ENCODE measurements at places on chromosomes 5 and 9. TPM values are rescaled to one million over a fixed set of nuclear protein-coding genes. Genes with fewer than 3 reads are reported as not detected.

The RNF38 gene
- 12.0 TPM for total RNA-seq

The NR4A3 gene
- 0.66 TPM for total RNA-seq

The ANKRD31 gene
- total RNA-seq = 1.5 TPM

The PAPPA gene
- total RNA-seq = not detected

DNA sequence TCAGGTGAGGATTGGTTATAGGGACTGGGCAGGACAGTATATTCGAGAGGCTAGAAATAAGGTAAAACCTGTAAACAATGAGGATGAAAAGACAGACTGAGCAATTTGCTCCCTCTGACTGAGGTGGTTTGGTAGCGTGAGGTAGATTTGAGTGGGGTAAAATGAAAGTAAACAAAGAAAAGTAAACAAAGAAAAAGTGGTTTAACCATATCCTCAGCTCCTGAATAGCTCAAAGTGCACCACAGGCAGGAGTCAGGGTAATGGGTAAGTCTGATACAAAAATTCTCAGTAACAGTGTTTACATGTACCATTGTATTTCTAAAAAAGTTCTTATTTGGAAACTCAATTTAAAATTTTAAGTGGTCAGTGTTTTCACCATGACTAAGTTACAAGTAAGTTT, 203.1 kb upstream of the ARRDC3 start:
- H3K27ac ChIP-seq = no peak overlapping the region
- peak overlapping the region; percentile 4 for H3K4me3 ChIP-seq
- no peaks in the 10 kb centered on the region for H3K27me3 ChIP-seq
- no peaks in the 10 kb centered on the region for H3K4me1 ChIP-seq

- no peaks in the 10 kb centered on the region for H3K4me1 ChIP-seq
- H3K27me3 ChIP-seq = no peaks in the 10 kb centered on the region
- no peak overlapping the region for H3K27ac ChIP-seq
- peak; percentile 72 for DNase-seq
- H3K4me3 ChIP-seq = no peak overlapping the region
- H3K36me3 ChIP-seq = peaks cover 54% of the 10 kb centered on the region
Observed at GRCh38 chr9:35736201-35736633, 3.8 kb downstream of the CREB3 start.

- H3K27me3 ChIP-seq = no peaks in the 10 kb centered on the region
- DNase-seq = no peak
- peak overlapping the region; percentile 10 for H3K27ac ChIP-seq
- peaks cover 6% of the 10 kb centered on the region for H3K36me3 ChIP-seq
Observed at GRCh38 chr5:67549947-67550346, 353.3 kb upstream of the CD180 start.

GRCh38 chr5:134451936-134452505, 40.3 kb upstream of the CDKN2AIPNL start:
- H3K27ac ChIP-seq = no peak overlapping the region
- H3K36me3 ChIP-seq = no peaks in the 10 kb centered on the region
- H3K4me3 ChIP-seq = no peak overlapping the region
- no peaks in the 10 kb centered on the region for H3K27me3 ChIP-seq

DNA sequence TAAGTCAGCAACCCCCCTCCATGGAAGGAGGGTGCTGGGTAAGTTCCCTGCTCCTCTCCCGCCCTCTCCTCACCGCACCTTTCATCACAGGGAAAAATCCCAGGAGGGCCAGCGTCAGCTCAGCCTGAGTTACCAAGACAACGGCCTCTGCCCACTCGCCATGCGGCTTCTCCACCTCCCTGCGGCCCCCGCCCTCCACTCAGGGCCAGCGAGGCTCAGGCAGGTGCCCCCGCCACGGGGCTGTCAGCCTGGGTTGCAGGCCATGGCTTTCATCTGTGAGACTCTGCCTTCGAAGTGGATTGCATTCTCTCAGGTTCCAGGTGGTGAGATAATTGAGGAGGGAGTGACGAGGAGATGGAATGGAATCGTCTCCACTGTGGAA, 27.2 kb upstream of the LAMC3 start:
- DNase-seq = no peak
- H3K36me3 ChIP-seq = no peaks in the 10 kb centered on the region
- H3K27ac ChIP-seq = no peak overlapping the region
- H3K27me3 ChIP-seq = peaks cover 72% of the 10 kb centered on the region
- H3K4me1 ChIP-seq = no peaks in the 10 kb centered on the region
- H3K4me3 ChIP-seq = no peak overlapping the region

GRCh38 chr5:72379936-72380335, 59.8 kb downstream of the PTCD2 start:
- H3K4me1 ChIP-seq = peaks cover 14% of the 10 kb centered on the region
- H3K27me3 ChIP-seq = no peaks in the 10 kb centered on the region
- no peaks in the 10 kb centered on the region for H3K36me3 ChIP-seq
- DNase-seq = no peak
- no peak overlapping the region for H3K27ac ChIP-seq

DNA sequence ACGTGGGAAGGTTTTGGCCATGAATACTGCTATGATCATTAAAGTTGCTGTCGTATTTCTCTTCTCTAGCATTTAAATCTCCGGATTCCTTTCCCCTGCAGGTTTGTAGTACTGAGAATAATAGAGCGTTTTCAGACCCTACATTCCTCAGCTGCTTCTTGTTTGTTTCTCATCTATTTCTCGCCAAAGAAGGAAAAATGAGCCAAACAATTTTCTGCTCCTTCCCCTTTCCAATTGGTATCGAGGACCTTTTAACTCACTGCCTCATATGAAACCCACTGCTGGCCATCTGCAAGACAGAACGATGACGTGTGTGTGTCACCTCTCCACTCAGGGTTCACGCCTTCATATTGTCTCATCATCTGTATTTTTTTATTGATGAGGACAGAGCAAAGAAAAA, 689.4 kb upstream of the WWC1 start:
- no peaks in the 10 kb centered on the region for H3K4me1 ChIP-seq
- no peak for DNase-seq
- no peak overlapping the region for H3K4me3 ChIP-seq
- H3K27ac ChIP-seq = no peak overlapping the region
- H3K27me3 ChIP-seq = no peaks in the 10 kb centered on the region

GRCh38 chr9:114697951-114698351, 16.0 kb upstream of the TEX48 start:
- no peaks in the 10 kb centered on the region for H3K27me3 ChIP-seq
- H3K4me1 ChIP-seq = peaks cover 9% of the 10 kb centered on the region
- H3K36me3 ChIP-seq = no peaks in the 10 kb centered on the region
- no peak for DNase-seq
- no peak overlapping the region for H3K4me3 ChIP-seq

GRCh38 chr9:31232485-31232884, 1152.0 kb upstream of the ACO1 start:
- no peak overlapping the region for H3K27ac ChIP-seq
- H3K27me3 ChIP-seq = no peaks in the 10 kb centered on the region
- no peaks in the 10 kb centered on the region for H3K4me1 ChIP-seq
- DNase-seq = no peak
- H3K36me3 ChIP-seq = no peaks in the 10 kb centered on the region
- H3K4me3 ChIP-seq = no peak overlapping the region

- H3K4me1 ChIP-seq = peaks cover 23% of the 10 kb centered on the region
- H3K27ac ChIP-seq = no peak overlapping the region
- no peaks in the 10 kb centered on the region for H3K36me3 ChIP-seq
- H3K27me3 ChIP-seq = no peaks in the 10 kb centered on the region
- no peak for DNase-seq
Observed at GRCh38 chr5:56305001-56305950, 72.1 kb upstream of the ANKRD55 start.

DNA sequence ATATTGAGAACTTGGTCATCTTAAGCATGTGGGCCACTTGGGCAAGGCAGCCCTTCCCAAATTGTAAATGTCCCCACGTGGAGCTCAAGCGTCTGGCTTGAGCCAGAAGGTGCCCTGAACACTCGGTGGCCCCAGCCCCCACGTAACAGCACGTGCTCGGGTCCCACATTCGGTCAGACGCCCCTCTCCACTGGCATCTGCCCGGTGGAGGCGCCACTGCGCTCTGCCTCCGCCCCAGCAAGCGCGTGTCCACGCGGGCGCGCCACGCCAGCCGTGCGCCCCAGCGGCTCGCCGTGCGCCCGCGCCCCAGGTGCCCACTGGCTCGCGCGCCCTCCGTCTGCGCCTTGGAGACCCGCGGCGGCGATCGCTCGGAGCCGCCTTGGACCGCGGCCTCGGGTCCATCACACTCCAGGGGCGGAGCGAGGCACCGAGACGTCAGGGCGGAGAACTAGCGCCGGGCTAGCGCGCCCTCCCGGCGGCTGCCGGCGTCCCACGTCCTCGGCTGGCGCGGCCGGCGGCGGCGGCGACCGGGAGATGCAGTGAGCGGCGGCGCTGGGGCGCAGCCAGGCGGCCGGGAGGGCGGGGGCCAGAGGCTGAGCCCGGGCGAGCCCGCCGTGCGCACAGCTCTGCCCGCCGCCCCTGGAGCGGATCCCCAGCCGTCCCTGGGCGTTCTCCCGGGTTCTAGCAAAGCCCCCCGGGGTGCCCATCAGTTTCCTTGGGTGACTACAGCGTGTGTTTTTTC, at the start of gene PALM2AKAP2:
PALM2AKAP2 (plus strand) TSS at position 488 of the 742 bp plus-strand sequence. CDS start 291 bp downstream, outside the sequence.
- H3K27ac ChIP-seq = no peak within 1 kb of the TSS
- H3K4me3 ChIP-seq = peak within 1 kb of the TSS; percentile 57
- peak; percentile 47 for DNase-seq
- peaks cover 60% of the 10 kb centered on the region for H3K27me3 ChIP-seq
- H3K36me3 ChIP-seq = no peaks in the 10 kb centered on the region

- no peak overlapping the region for H3K27ac ChIP-seq
- no peaks in the 10 kb centered on the region for H3K4me1 ChIP-seq
- no peaks in the 10 kb centered on the region for H3K36me3 ChIP-seq
- no peak overlapping the region for H3K4me3 ChIP-seq
Observed at GRCh38 chr9:99859243-99859980, 37.7 kb downstream of the NR4A3 start.

DNA sequence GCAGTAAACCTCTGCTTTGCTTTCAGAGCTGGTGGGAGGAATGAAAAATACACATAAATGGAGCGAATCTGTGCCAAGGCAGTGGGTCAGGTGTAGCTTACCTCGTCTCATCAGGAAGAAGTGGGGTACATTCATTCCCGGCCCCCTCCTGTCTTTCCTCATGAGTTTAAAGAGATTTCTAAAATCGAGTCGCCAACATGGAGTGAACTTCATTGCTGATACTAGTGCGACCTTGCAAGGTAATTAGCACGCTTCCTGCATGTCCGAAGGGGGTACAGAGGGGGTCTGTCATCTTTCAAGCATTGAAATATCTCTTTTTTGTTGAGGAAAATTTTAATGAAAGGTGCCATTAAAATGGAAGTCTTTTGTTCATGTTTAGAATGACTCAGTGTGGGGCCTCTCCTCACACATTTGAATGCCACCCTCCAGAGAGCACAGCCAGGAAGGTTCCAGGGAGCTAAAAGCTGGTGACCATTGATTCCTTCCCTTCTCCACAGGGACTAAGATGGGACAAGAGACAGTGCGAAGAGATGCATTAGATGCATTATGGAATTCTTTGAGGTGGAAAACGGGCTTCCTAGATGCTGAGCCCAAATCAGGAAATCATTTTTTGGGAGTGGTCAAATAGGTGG, 114.2 kb downstream of the IRX1 start:
- no peaks in the 10 kb centered on the region for H3K4me1 ChIP-seq
- DNase-seq = no peak
- no peaks in the 10 kb centered on the region for H3K36me3 ChIP-seq
- no peaks in the 10 kb centered on the region for H3K27me3 ChIP-seq

DNA sequence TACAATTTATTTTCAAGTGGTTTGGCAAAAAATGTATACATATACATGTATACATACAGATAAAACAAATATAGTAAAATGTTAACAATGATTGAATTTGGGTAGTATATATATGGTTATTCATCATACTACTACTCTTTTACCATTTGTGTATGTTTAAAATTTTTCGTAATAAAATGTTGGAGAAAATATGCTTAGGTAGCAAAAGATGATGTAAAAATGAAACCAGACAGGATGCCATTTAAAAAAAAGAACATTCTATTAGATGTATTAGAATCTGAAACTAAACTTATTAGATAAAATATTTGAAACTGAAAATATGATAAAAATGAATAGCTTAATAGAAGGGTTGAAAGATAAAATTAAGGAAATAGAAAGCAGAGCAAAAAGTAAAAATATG, 144.9 kb upstream of the FER start:
- no peak for DNase-seq
- H3K27me3 ChIP-seq = no peaks in the 10 kb centered on the region
- H3K27ac ChIP-seq = no peak overlapping the region
- no peaks in the 10 kb centered on the region for H3K36me3 ChIP-seq
- no peak overlapping the region for H3K4me3 ChIP-seq
- H3K4me1 ChIP-seq = no peaks in the 10 kb centered on the region

DNA sequence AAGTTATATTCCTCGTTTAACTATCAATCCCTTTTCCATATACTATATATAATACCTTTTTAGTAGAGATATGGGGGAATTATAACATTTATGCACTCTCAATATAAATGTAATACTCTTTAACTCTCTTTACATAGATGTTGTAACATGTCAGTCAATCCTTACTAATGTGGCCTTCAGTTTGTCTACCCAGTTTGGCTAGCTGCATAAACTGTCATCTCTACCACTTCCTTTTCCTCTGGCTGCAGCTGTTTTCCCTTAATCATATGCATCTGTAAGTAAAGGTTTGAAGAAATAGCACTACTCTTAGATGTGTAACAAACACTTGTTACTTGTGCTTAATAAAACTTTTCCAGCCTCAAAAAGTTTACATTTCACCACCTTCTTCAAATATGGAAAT, 13.4 kb downstream of the ABHD17B start:
- no peaks in the 10 kb centered on the region for H3K36me3 ChIP-seq
- no peak overlapping the region for H3K27ac ChIP-seq
- peaks cover 14% of the 10 kb centered on the region for H3K4me1 ChIP-seq
- DNase-seq = no peak

- peaks cover 23% of the 10 kb centered on the region for H3K4me1 ChIP-seq
- no peak overlapping the region for H3K27ac ChIP-seq
- H3K36me3 ChIP-seq = no peaks in the 10 kb centered on the region
- no peak overlapping the region for H3K4me3 ChIP-seq
Observed at GRCh38 chr5:76257897-76258296, 145.2 kb upstream of the IQGAP2 start.

DNA sequence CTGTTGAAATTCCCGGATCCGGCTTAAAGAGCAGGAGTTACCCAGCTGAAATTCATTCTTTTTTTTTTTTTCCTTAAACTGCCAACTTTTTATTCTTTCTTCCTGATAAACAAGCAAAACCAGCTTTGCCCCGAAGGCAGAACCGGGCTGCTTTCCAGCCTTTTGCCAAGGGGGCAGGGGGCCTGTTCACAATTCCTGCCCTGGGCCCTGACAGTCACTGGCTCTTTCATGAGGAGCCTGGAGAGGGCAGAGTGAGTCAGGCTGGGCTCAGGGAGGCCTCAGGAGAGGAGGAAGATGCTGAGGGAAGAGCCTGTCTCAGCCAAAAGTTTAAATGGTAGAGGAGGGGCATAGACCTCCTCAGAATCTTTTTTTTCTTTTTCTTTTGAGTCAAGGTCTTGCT, 4.8 kb downstream of the GLIPR2 start:
- peaks cover 6% of the 10 kb centered on the region for H3K36me3 ChIP-seq
- H3K27ac ChIP-seq = no peak overlapping the region
- peaks cover 48% of the 10 kb centered on the region for H3K27me3 ChIP-seq
- peaks cover 8% of the 10 kb centered on the region for H3K4me1 ChIP-seq

DNA sequence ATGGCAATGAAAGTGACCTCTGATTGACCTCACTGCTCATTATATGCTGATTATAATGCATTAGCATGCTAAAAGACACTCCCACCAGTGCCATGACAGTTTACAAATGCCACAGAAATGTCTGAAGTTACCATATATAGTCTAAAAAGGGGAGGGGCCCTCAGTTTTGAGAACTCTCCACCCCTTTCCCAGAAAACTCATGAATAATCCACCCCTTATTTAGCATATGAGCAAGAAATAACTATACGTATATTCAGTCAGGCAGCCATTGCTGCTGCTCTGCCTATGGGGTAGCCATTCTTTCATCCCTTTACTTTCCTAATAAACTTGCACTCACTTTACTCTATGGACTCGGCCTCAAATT, 163.1 kb downstream of the ESM1 start:
- H3K4me3 ChIP-seq = no peak overlapping the region
- H3K27me3 ChIP-seq = no peaks in the 10 kb centered on the region
- no peaks in the 10 kb centered on the region for H3K36me3 ChIP-seq
- H3K4me1 ChIP-seq = peaks cover 15% of the 10 kb centered on the region
